ENCODE measurements at places on chromosomes 5 and 9. TPM values are rescaled to one million over a fixed set of nuclear protein-coding genes. Genes with fewer than 3 reads are reported as not detected.

DNA sequence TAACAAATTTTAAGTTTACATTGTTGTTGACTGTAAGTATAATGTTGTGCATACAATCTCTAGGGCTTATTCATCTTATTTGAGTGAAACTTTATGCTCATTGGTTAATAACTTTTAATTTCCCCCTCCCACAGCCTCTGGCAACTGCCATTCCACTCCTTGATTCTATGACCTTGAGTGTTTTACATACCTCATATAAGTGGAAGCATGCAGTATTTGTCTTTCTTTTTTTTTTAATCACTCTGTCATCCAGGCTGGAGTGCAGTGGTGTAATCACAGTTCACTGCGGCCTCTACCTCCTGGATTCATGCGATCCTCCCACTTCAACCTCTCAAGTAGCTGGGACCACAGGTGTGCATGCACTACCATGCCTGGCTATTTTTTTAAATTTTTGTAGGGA lies 83.9 kb downstream of the KCTD16 start:
- DNase-seq, result no peak

DNA sequence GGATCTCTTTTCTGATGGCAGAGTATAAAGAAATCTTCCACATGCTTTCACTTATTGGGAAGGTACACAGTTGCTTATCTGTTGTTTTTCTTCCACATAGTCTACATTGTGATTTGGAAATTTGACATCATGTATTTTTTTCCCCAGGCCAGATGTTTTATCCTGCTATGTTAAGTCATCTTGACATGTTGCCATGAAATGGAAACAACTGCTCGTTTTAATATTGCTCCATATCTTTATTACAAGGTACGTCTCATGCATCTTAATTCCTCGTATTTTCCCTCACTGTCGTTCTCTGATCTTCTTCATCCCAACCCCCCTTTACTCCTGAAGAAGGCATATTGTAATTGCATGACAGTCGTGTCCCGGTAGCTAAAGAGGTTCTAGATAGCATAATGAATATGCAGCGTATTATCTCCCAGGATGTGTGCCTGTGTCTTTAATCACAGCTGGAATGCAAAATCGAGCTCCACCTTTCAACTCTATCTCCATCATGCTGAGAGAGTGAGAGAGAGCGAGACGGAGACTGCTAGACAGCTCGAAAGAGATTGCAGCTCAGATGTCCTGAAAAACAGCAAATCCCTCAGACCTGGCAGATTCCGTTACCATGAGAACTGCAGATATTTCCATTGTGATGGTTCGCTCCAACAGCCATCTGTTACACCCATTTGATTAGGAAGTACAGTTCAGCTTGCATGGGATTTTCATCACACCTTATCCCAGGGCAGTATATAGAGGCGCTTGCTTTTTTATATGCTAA lies 281.7 kb downstream of the TMEM38B start:
- DNase-seq, result no peak

- DNase-seq, result no peak
Observed at GRCh38 chr5:57817001-57817453, 334.4 kb upstream of the ACTBL2 start.

GRCh38 chr9:96305171-96305570 lies 3.2 kb upstream of the HSD17B3 start:
- no peak for DNase-seq

- DNase-seq, result no peak
Observed at GRCh38 chr9:19358701-19359100, 21.3 kb downstream of the RPS6 start.

GRCh38 chr9:82031538-82032280 lies 43.1 kb downstream of the SPATA31D1 start:
- DNase-seq, result peak; percentile 5

DNA sequence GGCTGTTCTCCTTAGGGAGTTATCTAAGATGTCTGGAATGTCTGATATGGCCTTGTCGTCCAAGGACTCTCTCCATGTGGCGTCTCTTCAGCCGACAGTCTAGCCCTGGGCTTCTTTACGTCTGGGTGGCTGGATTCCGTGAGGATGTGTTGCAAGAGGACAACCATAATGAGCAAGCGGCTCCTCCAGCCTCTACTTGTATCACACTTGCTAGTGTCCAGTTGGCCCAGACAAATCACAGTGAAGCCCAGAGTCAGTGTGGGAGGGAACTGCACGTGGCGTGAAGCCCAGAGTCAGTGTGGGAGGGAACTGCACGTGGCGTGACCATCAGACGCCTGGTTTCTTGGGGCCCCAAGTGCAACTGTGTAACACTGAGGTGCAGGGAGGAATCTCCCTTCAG lies 61.1 kb downstream of the COL23A1 start:
- no peak for DNase-seq

DNA sequence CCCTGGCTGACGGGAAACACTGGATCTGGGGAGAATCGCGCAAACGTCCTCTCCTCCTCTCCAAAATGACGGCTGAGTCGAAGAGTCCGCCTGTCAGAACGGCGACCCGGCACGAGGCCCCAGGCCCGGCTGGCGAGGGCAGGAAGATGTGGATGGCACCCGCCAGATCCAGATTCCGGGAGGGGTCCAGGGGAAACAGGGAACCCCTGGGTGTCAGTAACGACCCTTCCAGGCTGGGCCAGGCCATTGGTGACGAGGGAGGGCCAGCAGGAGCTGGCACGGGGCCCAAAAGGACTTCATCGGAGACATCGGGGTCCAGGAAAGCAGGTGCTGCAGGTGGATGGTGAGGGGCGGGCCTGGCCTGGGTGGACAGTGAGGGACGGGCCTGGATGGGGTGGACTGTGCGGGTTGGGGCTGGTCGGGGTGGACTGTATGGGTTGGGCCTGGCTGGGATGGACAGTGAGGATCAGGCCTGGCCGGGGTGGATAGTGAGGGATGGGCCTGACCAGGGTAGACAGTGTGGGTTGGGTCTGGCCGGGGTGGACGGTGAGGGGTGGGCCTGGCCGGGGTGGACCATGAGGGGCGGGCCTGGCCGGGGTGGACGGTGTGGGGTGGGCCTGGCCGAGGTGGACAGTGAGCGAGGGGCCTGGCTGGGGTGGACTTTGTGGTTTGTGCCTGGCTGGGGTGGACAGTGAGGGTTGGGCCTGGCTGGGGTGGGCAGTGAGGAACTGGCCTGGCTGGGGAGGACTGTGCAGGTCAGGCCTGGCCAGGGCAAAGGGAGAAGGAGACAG lies 14.0 kb downstream of the SLC6A3 start:
- DNase-seq, result peak; percentile 46

GRCh38 chr5:67824852-67825251 lies 390.7 kb upstream of the PIK3R1 start:
- no peak for DNase-seq

DNA sequence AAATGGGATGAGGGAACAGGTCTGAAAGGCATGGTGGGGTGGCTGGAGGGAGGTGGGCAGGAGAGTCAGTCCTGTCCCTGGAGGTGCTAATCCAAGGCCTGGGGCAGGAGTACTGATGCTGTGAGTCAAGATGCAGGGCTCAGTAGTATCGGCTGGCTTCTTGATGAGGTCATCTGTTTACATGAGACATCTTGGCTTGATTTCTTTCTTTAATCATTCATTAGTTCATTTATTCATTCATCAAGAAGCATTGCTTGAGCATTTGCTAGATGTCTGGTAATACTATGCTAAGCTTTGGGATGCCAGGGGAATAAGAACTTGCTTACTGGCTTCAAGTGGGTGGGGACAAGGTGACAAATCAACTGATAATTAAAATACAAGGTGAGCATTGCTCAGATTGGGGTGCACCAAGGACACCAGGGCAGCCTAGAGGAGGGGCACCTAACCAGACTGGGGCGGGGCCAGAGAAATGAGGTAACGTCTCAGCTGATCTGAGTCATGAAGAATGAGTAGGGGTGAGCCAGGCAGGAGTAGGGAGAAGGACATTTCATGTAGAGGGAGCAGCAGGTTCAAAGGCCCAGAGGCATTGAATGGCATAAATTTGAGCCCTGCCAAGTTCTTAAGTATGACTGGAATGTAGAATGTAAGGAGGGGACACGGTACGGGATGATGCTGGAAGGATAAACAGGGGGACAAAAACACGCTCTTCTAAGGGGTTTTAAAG lies 88.8 kb downstream of the EGFLAM start:
- DNase-seq, result no peak

DNA sequence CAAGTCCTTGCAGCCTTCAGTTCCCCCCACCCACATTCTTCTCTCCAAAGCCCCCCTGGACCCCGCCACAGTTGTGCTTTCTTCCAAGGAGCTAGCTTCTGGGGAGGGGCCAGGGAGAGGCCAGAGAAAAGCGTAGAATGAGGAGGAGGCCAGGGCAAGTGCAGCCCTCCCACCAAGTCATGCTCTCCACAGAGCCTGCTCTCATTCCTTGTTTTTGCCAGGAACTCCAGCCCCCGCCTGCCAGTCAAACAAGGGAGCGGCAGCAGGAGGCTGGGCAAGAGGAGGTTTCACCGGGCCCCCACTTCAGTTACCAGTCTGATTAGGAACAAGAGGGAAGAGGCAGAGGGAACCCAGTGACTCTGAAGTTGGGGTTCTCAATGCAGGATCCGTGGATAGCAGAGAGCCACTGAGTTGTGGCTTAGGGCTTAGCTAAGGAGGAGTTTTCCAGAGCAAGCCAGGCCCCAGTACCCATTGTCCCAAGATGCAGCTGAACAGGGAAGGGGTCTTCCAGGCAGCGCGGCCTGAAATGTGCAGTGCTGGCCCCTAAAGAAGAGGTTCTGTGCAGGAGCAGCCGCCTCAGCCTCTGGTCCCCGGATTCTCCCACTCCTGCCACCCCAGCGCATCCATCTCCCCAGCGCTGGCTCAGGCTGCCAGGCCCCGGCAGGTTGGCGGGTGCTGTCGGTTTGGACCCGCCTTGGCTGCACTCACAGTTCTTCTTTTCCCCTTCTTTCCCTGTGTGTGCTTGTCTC lies 120.6 kb downstream of the DAB2IP start:
- DNase-seq, result no peak

GRCh38 chr5:133611357-133612248 lies 738 bp downstream of the FSTL4 start:
- DNase-seq, result no peak

DNA sequence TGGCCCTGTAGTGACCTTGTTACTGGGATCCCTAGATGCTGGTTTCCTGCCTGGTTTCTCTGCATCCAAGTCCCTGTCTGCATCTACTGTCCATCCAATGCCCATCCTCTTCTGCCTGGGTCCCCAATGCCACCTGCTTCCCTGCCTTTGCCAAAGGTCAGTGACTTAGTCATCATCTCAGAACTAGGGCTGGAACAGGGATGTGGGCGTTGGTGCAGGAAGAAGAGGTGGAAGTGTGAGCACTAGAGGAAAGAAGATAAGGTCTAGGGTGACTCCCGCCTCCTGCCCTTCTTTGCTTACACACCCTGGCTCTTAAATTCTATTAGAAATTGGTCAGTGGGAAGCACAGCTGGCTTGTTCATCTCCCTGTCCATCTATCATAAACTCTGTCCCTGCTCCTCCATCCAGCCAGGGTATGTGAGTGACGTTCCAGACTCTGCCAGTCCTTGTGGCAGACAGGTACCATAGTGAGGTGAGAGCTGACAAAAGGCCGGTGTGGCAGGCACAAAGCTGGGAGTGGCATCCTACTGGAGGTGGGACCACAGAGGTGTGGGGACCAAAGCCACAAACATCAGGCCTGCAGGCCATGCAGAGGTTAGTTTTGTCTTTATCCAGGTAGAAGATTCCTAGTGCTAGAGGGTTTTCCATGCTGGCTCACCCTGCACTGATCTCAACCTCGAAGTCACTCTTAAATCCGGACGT lies 9.2 kb downstream of the PTPN3 start:
- DNase-seq, result no peak

DNA sequence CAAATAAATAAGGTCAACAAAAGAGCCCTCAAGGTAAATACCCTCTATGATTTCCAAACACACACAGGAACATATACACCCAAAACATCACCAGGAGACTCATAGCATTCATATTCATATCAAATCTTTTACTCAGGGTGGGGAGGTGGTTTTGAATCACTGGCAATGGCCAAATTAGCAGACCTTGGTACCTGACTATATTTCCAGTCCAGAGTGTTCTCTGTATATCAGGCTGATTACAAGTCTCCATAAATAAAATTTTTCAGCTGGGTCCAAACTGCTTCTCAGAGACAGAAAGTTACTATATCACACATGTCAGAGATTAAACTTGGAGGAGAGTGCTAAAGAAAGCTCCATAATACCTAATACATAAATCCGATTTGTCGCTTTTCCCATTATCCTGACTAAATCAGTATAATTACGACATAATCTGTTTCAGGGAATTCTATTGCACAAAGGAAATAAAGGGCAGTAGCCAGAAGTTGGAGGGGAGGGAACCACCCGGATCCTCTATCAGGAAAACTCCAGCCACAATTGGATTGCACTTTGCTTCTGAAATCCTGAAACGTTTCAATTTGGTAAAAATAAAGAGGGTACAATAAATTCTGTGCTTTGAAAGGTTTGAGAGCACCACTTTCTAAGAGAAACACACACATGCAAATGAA lies 7.0 kb upstream of the GOLGA1 start:
- DNase-seq, result no peak

DNA sequence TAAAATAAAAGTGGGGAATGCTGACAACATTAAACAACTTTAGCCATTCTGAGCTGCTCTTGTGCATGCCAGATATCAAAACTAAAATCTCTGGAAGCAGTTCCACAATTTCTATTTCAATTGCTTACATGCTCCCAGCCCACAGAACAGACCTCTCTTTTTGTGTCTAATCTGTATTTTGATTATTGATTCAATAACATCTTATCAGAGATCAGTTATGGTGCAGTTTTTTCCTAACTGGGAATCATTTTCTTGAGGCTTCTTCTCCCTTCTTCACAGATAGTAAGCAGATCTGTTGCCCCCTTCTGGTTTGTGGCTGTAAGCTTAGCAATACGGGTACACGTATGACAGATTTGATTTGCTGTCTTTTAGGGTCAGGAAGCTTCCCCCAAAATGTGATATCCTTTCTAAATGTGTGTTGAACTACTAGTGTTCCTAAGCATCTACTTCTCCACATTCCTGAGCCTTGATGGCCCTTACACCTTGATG lies 39.4 kb downstream of the MRPS27 start:
- DNase-seq, result no peak

DNA sequence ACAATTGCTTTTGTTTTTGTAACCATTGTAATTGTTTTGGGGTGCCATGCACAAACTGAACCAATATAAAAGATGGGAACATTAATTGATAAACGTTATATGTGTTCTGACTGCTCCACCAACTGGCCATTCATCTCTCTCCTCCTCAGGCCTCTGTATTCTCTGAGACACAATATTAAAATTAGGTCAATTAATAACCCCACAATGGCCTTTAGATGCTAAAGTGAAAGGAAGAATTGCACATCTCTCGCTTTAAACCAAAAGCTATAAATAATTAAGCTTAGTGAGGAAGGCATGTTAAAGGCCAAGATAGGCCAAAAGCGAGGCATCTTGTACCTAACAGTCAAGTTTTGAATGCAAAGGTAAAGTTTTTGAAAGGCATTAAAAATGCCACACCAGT lies 448.4 kb upstream of the ITGA1 start:
- DNase-seq, result no peak

ITK gene
- total RNA-seq, result not detected

MTAP gene
- 20.3 TPM for total RNA-seq

DMRT3 gene
- total RNA-seq, result not detected

CCDC192 gene
- total RNA-seq, result not detected

ZDHHC11 gene
- total RNA-seq, result not detected

SPATA31A3 gene
- not detected for total RNA-seq

XRCC4 gene
- total RNA-seq, result 16.1 TPM

ZFP2 gene
- total RNA-seq, result not detected

ANKRD55 gene
- not detected for total RNA-seq

Measured in SJSA1 (cell line).